Hematopoietic multipotent progenitor cell treated with erythropoietin and hydrocortisone succinate and interleukin-3 and kit ligand, for 15 days (in vitro differentiated cells): ENCODE measurements at places on chromosomes 16 and 17.

DNA sequence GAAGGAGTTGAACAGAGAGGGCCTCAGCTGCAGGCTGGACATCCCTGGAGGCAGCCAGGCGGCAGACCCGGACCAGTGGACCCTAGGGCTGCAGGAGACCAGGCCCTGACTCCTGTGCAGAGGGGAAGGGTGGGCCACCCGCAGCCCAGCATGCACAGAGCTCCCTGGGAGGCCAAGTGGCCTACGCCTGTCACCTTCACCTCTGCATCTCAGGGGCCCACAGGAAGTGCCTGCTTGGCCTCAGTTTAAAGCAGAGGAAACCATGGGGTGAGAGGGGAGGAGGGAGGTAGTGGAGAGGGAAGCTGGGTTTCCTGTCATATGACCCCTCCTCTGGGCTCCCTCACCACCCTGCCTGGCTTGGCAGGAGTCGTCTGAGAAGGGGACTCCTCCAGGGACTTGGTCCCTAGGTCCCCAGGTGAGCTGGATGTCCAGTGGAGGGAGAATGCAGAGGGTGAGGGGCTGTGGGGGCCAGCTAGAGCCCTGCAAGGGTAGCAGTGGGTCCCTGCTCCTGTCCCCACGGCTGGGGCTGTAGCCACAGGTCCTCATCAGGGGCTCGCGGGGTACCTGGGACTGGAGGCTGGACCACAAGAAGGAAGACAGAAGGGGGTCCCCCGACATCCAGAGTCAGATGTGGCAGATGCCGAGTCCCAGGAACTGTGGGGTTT lies at the start of gene TMC8:
TMC8 (plus strand) TSS at position 335 of the 665 bp plus-strand sequence. CDS start 818 bp downstream, outside the sequence.
- DNase-seq = peak; percentile 42

GRCh38 chr17:42780851-42781638 lies 635 bp downstream of the WNK4 start:
- DNase-seq = no peak

- no peak for DNase-seq
Measured at GRCh38 chr16:87077750-87078127, 239.5 kb downstream of the C16orf95 start.

DNA sequence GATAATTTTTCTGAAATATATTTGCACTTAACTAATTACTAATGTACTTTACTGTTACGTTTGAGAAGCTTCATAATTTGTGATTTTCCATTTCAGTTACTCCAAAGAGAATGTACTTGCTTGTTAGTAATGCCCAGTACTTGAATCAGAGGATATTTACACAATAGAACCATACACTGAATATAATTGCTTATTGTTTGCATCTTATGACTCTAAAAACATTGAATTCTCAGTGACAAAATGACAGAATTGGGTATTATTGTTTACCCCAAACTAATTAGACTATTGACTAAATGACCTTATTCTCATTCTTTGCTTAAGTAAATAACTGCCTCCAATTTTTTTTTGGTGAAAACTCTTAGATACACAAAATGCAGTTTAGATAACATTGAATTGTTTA lies 8.9 kb downstream of the CCP110 start:
- no peak for DNase-seq

DNA sequence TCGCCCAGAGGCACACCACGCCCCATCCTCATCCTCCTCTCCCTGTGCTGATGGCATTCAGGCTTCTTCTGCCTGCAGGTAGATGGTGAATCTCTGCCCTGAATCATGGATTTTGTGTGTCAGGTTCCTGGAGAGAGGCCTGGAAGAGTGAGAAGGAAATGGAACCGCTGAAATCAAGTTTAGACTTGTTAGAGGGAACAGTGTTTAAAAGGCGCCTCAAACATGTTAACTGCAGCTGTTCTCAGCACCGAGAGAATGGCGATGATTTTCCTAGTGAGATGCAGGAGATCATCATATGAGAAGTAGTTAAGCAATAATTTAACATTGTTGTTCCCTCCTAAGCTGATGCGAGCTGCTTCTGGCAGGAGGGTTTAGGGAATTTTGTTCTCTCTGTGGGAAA lies 744.4 kb upstream of the EEF2KMT start:
- no peak for DNase-seq

GRCh38 chr17:17781591-17782496 lies 54.9 kb downstream of the SREBF1 start:
- no peak for DNase-seq

- no peak for DNase-seq
Measured at GRCh38 chr16:20901068-20901435, 481 bp downstream of the LYRM1 start.

GRCh38 chr16:55513616-55514015 lies 4.7 kb downstream of the LPCAT2 start:
- DNase-seq = no peak

DNA sequence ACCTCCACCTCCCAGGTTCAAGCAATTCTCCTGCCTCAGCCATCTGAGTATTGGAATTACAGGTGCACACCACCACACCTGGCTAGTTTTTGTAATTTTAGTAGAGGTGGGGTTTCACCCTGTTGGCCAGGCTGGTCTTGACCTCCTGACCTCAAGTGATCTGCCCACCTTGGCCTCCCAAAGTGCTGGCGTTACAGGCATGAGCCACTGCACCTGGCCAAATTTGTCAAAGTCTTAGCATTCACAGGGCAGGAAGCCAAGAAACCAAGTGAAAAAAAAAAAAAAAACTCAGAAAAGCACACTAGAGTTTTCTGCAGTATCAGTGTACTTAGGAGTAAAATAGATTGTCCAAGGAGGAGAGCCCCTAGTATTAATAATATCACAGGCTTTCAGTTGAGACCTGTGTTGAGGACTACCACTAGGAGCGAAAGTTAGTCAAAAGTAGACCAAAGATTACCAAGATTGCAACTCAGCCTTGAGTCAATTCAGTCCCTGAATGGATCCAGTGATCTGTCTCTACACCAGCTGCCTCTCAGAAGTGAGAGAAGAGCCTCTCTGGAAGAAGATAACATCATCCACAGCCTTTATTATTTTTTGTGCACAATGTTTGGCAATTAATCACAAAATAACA lies 159.7 kb downstream of the CEP112 start:
- DNase-seq = no peak

DNA sequence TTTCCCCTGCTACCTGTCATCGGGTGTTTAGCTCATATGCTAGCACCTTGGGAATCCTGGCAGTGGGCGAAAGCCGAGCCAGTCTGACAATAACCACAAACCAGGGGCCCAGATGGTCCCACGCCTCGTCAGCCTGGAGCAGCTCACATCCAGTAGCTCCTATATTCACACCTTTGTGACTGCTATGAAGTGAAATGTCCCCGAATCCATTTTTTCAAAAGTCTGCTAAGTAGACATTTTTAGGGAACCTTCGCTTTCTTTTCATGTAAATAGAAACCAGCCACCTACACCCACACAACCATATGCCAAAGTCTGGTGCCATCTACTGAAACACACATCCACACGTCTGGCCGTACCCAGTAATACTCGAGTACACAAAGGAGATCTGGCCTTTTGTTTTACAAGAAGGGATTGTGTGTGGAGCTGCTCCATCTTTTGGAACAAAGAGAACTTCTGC lies 176.8 kb downstream of the SLC39A11 start:
- DNase-seq = no peak

DNA sequence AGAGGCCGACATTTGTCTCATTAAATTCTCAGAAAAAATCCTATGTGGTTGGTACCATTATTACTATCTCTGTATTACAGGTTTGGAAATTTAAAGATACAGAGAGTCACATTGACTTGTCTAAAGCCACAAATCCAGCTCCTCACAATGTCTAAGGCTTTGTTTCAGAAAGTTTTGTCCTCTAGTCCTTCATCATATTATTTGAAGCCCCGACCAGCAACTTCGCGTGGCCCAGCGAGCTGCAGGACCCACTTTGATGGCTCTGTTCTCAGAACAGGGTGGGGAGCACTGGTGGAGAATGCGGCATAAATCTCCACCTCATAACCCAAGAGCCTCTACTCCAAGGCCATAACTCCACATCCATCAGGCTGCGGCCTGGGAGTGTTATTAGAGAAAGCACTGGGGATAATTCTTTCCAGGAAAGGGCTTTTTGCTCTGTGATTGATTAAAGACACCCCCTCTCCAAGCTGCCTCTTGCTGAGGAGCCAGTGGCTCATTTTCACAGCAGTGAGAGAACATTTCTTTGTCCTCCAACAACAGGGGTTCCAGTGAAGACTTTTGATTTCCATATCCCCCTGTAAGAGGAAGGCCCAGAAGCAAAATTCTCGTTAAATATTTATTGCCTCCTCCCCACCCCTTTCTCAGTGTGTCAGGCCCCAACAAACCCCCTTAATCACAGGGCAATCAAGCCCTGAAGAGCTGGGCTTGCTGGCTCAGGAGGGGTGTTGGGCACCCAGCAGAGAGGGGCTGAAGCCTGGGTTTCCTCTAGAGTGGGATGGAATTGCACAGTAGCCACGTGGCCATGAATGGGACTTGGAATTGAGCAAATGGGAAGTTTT lies 113.7 kb upstream of the CDH11 start:
- DNase-seq = no peak

DNA sequence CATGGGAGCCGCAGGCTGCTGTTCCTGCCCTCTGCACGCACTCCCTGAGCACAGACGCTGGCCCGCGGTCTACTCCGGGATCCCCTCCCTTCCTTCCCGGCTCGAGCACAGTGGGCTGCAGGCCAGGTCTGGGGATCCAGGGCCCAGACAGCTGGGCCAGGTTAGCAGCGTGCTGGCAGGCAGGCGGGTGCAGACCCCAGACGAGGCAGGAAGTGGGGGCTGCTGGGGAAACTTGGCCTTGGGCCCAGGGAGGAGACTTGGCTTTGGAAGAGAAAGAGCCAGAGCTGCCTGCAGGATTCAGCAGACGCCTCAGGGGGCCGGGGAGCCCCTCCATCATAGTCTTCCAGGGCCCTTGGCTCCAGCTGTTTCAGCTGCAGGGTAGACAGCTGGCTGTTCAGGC lies 30.2 kb upstream of the ABCC3 start:
- no peak for DNase-seq

GRCh38 chr17:53627511-53627910 lies 195.2 kb upstream of the KIF2B start:
- no peak for DNase-seq

GRCh38 chr17:336110-337021 lies 16.2 kb downstream of the RPH3AL start:
- DNase-seq = no peak

DNA sequence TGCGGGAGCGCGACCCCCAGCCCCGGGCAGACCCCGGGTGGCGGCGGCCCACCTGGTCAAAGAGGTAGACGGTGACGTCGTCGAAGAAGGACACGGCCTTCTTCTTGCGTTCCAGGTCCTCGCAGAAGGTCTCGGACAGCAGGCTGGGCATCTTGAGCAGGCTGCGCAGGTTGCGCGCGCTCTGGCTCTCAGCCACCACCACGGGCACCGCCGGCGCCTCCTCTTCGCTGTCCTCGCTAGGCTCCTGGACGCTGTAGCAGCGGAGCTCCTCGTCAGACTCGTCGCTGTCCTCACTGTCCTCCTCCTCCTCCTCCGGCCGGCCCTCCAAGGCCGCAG lies 45.2 kb upstream of the PVALEF start:
- no peak for DNase-seq

GRCh38 chr17:14372905-14373613 lies 72.2 kb downstream of the HS3ST3B1 start:
- DNase-seq = no peak

- DNase-seq = no peak
Measured at GRCh38 chr17:47998044-47998443, 27.1 kb downstream of the CDK5RAP3 start.

DNA sequence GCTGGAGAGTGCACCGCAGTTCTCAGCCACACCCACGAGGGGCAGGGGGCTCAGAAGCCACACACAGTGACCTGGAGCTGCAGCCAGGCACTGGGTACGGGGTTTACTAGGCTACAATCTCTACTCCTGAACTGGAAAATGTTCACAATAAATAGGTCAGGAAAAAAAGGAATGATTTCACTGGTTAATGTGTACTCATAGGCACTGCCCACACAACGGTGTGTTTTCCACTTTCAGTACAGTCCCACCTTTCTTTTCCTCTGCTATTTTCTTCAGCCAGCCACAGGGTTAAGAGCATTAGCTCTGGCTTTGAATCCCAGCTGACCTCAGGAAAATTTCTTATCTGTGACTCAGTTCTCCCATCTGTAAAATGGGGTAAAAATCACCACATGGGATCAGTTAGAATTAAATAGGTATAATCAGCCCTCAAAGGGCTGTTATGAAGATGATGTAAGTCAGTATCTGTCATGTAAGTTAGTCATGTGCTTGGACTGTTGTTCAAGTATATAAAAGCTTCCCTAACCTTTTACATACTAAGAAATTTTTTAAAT lies 35.7 kb downstream of the ZCCHC14 start:
- no peak for DNase-seq

GRCh38 chr17:37744633-37744927 lies 279 bp downstream of the HNF1B start:
- DNase-seq = no peak

- DNase-seq = no peak
Measured at GRCh38 chr17:67440277-67441051, 63.4 kb downstream of the PITPNC1 start.

GRCh38 chr16:88737298-88738150 lies 31.2 kb downstream of the CTU2 start:
- DNase-seq = peak; percentile 83

- no peak for DNase-seq
Measured at GRCh38 chr16:11251525-11252481, 4.2 kb downstream of the SOCS1 start.

GRCh38 chr17:30238387-30239088 lies 3.0 kb upstream of the SLC6A4 start:
- DNase-seq = no peak

- DNase-seq = no peak
Measured at GRCh38 chr17:70121126-70121525, 46.1 kb downstream of the KCNJ16 start.

DNA sequence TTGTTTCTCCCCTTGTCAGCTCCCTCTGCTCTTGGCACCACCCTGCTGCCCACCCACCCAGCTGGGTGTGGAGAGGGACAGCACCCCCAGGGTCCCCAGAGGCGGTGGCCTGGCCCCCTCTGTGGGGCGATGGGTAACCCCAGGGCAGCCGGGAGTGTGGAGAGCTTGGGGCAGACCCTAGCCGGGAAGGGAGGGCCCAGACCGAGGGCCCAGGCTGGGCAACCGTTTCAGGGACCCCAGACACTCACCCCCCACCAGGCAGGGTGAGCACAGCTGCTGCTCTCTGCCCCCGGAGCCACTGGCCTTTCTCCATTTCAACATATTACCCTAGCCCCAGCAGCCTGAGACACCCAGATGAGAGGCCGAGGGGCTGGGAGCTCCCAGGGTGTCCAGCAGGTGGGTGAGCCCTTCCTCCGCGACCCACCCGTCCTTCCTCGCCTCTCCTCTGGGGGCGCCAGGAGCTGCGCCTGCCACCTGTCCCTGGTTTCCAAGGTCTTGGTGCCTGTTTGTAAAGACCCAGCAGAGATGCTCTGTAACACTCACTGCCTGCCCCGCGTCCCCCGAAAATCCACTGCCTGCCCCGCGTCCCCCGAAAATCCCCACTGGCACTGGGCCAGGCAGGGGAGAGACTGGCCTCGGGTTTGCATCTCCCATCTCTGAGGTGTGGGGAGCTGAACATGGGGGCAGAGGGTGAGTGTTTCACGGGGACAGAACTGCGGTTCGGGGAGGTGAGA lies 45.4 kb downstream of the BAHCC1 start:
- DNase-seq = no peak

- DNase-seq = no peak
Measured at GRCh38 chr16:16131659-16132058, 91.6 kb downstream of the ABCC6 start.
